ENCODE measurements at places on chromosomes 3 and 15. TPM values are rescaled to one million over a fixed set of nuclear protein-coding genes. Genes with fewer than 3 reads are reported as not detected.
A peak's percentile ranks its signal among the peaks of the same experiment; 100 is the strongest.

GRCh38 chr3:132088291-132088690, 53.5 kb upstream of the CPNE4 start:
- no peak for DNase-seq

DNA sequence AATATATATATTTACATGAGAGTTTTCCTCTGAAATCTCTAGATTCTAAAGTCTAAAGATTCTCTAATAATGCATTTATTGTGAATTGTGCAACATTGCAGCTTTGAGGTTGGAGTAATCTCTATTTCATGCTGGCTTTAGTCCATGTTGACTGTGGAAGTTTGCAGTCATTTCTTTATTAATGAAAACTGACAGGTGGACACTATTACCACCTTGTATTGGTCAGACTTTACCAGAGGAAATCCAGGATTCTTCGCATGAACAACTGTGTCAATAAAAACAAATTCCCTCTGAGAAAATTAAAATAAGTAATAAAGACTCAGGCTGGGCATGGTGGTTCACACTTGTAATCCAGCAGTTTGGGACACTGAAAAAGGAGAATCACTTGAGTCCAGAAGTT, 274.1 kb downstream of the SHQ1 start:
- no peak for DNase-seq

GRCh38 chr3:150346981-150347863, 60.9 kb upstream of the TSC22D2 start:
- DNase-seq: no peak

The PP2D1 gene
- polyA plus RNA-seq: not detected

DNA sequence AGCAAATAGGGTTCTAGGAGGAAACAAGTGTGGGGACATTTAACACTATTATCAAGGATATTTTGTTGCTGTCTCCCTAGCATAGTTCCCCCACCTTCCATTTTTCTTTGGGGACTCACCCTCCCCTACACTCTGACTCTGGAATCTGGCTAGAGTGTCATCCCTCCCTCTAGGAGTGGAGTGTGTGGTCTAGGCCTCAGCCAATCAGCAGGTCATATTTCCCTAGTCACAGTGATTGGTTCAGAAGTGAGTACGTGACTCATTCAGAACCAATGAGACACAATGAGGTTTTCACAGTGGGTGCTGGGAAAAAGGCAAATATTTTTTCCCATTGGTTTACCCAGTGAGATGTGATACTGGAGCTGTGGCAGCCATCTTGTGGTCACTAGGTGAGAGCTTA, 234.4 kb downstream of the SHQ1 start:
- DNase-seq: peak; percentile 24

DNA sequence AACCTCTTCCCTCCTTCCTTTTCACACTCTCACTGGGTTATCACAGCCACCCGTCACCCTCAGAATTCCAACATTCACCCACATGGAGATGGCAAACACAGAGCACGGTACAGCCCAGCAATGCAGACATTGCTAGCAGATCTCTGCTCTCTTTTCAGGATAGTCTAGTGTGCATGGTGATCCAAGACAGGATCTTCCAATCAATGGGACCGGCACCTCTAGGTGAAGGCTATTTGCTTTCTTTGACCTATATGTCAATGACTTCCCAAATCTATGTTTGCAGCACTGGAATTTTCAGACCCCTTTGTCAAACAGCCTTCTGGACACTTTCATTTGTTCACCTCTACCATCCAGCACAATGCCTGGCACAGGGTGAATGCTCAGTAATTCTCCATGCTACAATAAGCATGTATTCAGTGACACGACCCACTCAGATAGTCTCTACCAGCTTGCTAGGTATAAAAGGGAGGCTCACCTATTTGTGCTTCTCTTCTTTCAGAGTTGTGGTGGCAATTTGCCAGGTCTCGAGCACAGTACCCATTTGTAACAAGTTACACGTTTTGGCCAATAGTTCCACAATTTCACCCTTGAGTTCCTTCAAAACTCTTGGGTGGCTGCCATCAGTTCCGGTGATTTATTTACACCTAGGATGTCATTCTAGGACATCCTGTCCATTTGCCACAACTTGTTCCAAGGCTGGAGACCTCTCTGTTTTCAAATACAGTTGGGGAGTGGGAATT, 279.1 kb upstream of the ICE2 start:
- DNase-seq: no peak
